ENCODE measurements at places on chromosomes 6 and 20. TPM values are rescaled to one million over a fixed set of nuclear protein-coding genes. Genes with fewer than 3 reads are reported as not detected.
A peak's percentile ranks its signal among the peaks of the same experiment; 100 is the strongest.

DNA sequence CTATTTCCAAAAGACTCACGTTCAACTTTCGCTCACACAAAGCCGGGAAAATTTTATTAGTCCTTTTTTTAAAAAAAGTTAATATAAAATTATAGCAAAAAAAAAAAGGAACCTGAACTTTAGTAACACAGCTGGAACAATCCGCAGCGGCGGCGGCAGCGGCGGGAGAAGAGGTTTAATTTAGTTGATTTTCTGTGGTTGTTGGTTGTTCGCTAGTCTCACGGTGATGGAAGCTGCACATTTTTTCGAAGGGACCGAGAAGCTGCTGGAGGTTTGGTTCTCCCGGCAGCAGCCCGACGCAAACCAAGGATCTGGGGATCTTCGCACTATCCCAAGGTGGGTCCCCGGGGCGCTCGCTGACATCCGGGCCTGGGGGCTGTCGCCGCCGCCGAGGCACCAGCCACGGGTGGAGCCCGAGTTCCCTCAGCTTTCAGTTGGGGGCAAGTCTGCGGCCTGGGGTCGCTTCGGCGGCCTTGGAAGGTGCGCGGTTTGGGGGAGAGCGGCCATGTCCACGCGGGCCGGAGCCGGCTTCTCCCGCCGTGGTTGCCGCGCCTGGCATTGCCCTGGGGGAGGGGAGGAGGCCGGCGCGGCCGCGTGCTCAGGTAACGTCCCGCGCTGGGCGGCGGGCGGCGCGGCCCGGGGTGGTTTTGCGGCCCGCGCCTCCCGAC lies 429 bp downstream of the AMD1 start:
- no peak for DNase-seq

GRCh38 chr6:74991573-74992332 lies 214.1 kb downstream of the COL12A1 start:
- peak; percentile 67 for DNase-seq

DNA sequence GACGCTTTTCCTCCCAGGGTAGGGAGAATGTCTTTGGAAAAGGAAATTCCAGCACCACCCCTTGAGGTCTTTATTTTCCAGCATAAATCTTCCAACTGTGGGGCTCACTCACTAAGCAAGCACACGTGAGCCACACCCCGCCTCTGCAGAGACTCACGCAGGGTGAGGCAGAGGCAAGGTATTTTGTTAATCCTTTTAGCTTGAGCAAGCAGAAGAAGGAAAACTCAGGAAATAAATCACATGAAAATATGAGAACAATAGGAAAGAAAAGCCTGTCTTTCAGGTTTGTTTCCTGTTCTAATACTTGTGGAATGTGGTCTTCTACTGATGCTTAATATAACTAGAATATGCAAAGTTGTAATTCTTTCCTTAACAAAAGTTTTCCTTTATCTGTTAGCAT lies 4.1 kb upstream of the PHACTR2 start:
- peak; percentile 71 for DNase-seq

DNA sequence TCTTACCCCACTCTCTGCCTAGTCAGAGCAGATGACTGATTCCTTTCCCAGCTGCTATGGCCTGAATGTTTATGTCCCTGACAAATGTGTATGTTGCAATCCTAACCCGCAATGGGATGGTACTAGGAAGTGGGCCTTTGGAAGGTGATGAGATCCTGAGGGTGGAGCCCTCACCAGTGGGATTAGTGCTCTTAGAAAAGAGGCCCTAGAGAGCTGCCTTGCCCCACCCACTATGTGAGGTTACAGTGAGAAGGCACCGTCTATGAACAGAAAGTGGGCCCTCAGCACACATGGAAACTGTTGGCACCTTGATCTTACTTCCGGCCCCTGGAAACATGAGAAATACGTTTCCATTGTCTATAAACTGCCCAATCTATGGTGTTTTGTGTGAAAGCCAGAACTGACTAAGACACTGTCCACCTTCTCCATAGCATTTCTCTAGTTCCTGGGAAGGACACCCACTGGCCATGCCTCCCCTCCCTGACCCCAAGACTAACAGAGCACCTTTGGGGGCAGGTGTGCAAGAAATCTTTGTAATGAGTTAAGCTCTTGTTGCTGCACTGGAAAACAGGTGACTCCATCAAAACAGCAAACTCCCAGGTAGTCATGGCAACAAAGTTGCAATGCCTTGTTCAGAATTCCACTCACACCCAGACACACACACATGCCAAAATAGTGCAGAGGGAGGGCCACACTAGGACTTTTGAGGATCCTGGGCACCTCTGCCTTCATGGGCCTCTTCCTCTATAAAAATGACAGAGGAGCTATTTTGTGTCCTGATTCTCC lies 16.2 kb downstream of the GABRR2 start:
- DNase-seq, result peak; percentile 79

HSD17B8 gene
- 9.1 TPM for total RNA-seq

DNA sequence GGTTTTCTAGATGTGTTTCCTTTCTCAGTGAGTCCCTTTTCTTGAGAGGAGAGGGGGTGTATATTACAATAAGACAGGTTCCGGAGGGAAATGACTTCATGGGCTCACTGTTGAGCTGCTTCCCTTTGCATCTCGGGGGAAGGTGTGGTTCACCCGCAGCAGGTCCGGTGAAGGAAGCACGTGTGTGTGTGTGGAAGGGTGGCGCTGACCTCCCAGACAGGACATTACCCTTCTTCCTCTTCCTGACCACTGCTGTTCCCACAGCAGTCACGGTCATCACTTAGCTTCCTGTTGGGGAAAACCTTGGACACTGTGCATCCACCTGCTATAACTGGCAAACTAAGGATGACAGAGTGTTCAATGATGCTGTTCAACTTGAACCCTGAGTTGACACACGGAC lies 83.6 kb downstream of the PLEKHG1 start:
- no peak for DNase-seq

- DNase-seq, result no peak
Measured at GRCh38 chr6:8075704-8076103, 11.5 kb upstream of the BLOC1S5 start.

- no peak for DNase-seq
Measured at GRCh38 chr6:9521152-9521530, 893.7 kb downstream of the TFAP2A start.

SLCO4A1 gene
- 0.17 TPM for total RNA-seq

- peak; percentile 44 for DNase-seq
Measured at GRCh38 chr6:158279615-158280014, 32.6 kb upstream of the TULP4 start.

DNA sequence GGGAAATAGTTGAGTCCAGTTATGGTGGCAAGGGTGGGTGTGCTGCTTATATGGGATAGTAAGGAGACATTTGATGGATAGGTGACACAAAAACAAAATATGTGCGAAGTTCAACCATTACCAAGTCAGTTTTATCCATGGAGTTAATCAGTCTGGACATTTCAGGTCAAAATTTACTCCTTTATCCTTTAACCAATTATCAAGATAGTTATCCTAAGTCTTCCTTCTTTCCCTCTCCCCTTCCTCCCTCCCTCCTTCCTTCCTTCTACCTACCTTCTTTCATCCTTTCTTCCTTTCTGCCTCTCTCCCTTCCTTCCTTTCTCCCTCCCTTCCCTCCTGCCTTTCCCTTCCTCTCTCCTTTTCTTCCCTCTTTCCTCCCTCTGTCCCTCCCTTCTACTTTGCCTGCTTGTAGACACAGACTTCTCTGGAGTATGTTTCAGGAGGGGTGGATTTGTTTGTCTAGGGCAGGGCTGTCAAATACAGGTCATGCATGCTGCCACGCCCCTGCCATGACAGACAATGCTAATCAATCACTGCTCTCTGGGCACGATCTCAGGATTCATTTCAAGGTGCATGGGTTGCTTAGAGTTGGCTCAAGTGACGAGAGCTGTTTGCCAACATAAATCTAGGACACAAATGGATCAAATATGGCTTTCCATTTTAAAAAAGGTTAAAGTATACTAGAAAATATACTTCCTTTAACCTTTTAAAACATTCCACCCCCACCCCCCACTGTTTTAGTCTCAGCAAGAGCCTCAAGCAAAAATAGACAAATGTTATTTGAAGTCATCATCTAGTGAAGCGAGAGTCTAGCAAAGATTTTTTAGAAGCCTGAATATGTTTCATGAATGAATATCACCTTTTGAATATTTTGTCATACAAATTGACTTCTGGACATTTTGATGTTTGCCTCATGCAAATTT lies 281.6 kb upstream of the CITED2 start:
- no peak for DNase-seq

DNA sequence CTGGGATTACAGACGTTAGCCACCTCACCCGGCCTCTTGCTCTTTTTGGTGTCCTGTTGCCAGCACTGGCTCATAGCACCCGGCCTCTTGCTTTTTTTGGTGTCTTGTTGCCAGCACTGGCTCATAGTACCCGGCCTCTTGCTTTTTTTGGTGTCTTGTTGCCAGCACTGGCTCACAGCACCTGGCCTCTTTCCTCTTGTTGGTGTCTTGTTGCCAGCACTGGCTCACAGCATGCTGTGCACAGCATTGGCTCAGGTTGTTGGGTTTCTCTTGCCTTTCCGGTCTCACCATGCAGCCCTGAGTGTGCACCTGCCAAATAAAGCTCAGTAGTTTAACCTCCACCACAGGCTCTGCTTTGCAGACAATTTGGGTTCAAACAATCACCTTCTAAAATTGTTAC lies 208.2 kb downstream of the THBS2 start:
- no peak for DNase-seq

GPLD1 gene
- not detected for total RNA-seq

FAXC gene
- 2.9 TPM for total RNA-seq

EDN1 gene
- 2.8 TPM for total RNA-seq

DNA sequence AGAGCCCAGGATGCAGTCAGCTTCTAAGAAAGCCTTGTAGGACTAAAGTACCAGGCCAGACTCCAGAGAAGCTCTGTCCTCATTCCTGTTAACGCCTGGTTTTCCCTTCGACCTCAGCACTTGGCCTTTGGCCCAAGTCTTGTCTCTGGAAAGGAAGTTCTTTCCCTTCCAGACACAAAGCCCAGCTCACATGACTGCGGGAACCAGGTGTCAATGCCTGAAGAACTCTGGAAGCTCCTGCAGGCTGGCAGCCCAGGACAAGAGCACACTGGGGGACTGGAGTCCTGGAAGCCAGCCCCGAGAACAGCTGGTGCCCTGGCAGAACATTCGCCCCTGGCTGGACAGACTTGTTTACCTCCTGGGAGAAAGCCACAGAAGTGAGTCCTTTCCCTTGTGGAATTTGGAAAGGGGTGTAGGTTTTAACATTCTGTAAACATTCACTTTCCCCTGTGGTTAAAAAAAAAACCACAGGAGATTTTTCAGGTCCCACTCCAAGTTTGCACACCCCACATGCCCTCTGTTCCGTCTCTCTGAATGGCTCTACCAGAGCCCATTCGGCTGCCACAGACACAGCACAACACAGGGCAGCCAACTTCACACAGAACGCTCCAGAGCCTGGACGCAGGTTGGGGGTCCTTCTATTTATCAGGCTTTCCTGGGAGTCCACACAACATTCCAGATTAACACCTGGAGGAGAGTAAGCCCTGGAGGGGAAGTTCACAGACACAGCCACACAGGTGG lies 18.1 kb downstream of the ACSS1 start:
- peak; percentile 92 for DNase-seq

CLPSL2 gene
- not detected for total RNA-seq

DNA sequence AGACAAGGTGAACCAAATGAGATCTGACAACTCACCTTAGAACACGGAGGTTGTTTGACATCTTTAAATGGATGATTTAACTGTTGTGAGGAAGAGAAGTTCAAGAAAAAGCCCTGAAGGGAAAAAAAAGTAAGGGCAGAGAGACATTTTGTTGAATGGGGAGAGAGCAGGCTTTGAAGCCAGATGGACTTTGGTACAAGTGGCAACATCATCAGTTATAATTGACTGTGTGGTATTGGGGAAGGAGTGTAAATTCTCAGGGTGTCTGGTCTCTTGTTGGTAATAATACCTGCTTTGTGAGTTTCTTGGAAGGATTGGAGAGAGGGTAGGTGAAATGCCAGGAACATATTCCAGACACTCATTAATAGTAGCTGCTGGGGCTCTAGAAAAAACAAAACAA lies 21.6 kb downstream of the OGFRL1 start:
- DNase-seq, result no peak

- DNase-seq, result no peak
Measured at GRCh38 chr6:163348789-163349680, 65.5 kb upstream of the QKI start.

GRCh38 chr6:21185861-21186478 lies 407.6 kb upstream of the SOX4 start:
- DNase-seq, result no peak

GRCh38 chr6:53837865-53838769 lies 43.3 kb downstream of the LRRC1 start:
- no peak for DNase-seq

DNA sequence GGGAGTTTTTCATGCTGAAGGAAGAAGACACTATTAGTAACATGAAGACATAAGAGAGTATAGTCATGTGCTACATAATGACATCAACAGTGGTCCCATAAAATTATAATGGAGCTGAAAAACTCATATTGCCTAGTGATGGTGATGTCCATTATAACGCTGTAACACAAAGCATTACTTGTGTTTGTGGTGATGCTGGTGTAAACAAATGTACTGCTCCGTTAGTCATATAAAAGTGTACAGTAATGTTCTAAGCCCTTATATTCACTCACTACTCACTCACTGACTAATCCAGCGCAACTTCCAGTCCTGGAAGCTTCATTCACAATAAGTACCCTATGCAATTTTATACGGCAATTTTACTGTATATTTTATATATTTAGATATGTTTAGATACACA lies 26.8 kb upstream of the ASF1A start:
- no peak for DNase-seq

GPANK1 gene
- total RNA-seq, result 31.2 TPM

TMEM200A gene
- total RNA-seq, result 0.32 TPM

GRCh38 chr6:27757307-27757706 lies 154.9 kb downstream of the OR2B2 start:
- DNase-seq, result no peak

- peak; percentile 68 for DNase-seq
Measured at GRCh38 chr6:168132531-168133167, 53.6 kb upstream of the FRMD1 start.

GRCh38 chr20:4573564-4574355 lies 147.9 kb upstream of the PRND start:
- DNase-seq, result peak; percentile 75

DNA sequence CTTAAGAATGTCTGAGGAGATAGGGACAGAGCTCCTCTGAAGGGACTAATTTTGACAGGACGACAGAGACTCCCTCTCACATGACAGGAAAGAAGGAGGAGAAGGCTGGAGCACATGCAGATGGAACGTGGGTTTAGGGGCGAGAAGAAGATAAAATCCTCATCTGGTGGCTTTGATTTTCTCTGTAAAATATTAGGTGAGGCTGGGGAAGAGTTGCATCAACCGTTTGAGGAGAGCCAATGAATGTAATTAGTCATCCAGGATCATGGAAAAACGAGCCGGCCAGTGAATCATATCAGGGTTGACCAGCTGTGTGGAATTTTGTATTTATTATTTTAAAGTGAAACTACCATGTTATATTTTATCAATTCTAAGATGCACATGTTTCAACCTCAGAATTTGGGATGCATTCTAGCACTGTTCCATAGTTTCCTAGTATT lies 46.9 kb upstream of the ADGRF4 start:
- DNase-seq, result peak; percentile 58

GRCh38 chr6:90026216-90026615 lies 131.9 kb downstream of the GJA10 start:
- DNase-seq, result no peak

VGLL2 gene
- total RNA-seq, result 0.75 TPM

- DNase-seq, result no peak
Measured at GRCh38 chr6:119979862-119980261, 630.3 kb upstream of the MAN1A1 start.
